Fibroblast of villous mesenchyme (primary cell): ENCODE measurements at places on chromosomes 12 and 14.

- DNase-seq, result no peak
Measured at GRCh38 chr12:131118371-131118770, 164.7 kb downstream of the ADGRD1 start.

GRCh38 chr14:48247977-48248376 is 572.6 kb upstream of the MDGA2 start:
- DNase-seq, result no peak

DNA sequence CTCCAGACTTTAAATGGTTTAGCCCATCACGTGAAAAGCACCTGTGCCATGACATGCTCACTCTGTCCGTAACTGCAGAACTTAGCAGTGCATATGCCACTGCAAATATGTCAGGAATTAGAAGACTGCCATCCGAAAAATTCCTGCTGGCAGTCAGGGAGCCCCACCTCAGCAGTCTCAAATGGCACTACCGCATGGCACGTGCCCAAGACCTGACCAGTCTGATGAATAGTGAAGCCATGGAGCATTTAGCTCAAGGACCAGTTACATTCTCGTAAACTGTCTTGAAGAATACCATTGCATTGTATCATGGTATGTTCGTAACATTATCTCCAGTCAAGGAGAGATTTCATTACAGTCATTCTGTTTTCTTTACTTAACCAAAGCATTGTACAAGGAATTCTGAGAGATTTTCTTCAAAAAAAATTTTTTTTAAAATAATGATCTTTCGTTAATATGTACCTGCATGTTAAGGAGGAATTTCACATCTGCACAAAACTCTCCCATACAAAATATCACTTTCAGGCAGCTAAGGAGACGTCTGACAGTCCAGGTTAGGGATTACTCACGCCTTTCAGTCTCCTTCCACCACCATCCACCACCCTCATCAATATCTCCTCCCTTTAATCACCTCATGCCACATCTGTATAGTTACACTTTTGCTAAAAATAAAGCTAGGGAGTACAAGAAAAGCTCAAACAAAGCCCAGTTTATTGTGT is 138.5 kb downstream of the ANO2 start:
- DNase-seq, result no peak

- no peak for DNase-seq
Measured at GRCh38 chr12:126492181-126492580, 1426.9 kb downstream of the AACS start.

- no peak for DNase-seq
Measured at GRCh38 chr12:104652358-104652757, 195.6 kb downstream of the CHST11 start.

GRCh38 chr12:63944034-63944579 is 99.6 kb downstream of the SRGAP1 start:
- no peak for DNase-seq

- DNase-seq, result no peak
Measured at GRCh38 chr12:6312529-6313325, 2.2 kb downstream of the PLEKHG6 start.

- DNase-seq, result no peak
Measured at GRCh38 chr14:101498526-101498860, 62.8 kb upstream of the DIO3 start.

- no peak for DNase-seq
Measured at GRCh38 chr14:71448431-71449315, 483.6 kb upstream of the RGS6 start.

- DNase-seq, result no peak
Measured at GRCh38 chr14:49194067-49194466, 392.1 kb downstream of the RPS29 start.

DNA sequence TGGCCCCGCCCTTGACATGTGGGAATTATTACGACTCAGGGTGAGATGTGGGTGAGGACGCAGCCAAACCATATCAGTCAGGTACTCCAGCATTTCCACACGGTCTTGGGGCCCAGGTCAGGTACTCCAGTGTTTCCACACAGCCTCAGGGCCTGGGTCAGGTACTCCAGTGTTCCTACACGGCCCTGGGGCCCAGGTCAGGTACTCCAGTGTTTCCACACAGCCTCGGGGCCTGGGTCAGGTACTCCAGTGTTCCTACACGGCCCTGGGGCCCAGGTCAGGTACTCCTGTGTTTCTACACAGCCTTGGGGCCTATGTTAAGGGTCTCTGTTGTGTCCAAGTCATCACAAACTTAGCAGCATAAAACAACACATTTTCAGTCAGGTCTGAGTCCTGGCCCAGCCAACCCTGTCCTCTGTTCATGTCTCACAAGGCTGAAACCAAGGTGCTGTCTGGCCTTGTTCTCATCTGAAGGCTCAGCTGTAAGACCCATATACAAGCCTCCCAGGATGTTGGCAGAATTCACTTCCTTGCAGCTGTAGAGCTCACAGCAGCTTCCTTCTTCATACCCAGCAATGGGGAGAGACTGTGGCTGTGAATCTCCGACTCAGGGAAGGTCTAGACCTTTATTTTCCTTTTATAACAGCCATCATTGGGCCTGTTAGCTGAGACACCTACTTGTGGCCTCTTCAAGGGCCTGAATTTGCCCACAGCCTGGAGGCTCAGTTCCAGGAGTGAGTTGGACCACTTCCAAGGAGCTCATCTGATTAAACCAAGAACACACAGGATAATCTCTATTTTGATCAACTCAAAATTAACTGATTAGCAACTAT is 107.6 kb upstream of the SFSWAP start:
- DNase-seq, result no peak

- no peak for DNase-seq
Measured at GRCh38 chr12:127240249-127240929, 1026.6 kb upstream of the TMEM132C start.

- no peak for DNase-seq
Measured at GRCh38 chr14:46279776-46280175, 371.8 kb downstream of the RPL10L start.

- peak; percentile 17 for DNase-seq
Measured at GRCh38 chr14:100532154-100532861, 54.9 kb downstream of the BEGAIN start.

DNA sequence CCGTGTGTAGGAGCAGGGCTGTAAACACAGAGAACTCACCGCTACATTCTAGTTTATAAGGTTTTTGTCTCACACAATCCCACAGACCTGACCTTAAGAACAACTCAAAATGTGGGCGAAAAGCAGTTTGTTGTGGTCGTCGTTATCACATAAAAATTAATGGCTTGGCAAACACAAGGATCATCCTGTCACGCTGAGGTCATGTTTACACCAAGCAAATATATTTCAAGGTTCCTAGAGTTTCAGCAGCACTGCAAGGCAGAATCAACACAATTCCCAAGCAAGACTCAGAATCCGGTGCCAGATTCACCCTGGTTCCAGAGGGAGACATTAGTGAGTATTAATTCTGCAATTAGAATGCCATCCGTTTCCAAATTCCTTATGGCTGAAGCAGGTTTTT is 30.1 kb upstream of the MAP1LC3B2 start:
- DNase-seq, result peak; percentile 90

- no peak for DNase-seq
Measured at GRCh38 chr12:30145684-30146032, 361.9 kb upstream of the TMTC1 start.

GRCh38 chr12:62711631-62712241 is 223.2 kb downstream of the PPM1H start:
- no peak for DNase-seq

- no peak for DNase-seq
Measured at GRCh38 chr14:98951521-98952152, 320.4 kb downstream of the BCL11B start.

GRCh38 chr12:28083840-28084678 is 106.2 kb upstream of the CCDC91 start:
- DNase-seq, result peak; percentile 24

- no peak for DNase-seq
Measured at GRCh38 chr12:31843398-31844095, 114.7 kb upstream of the AMN1 start.

GRCh38 chr12:90181216-90181615 is 472.6 kb upstream of the ATP2B1 start:
- peak; percentile 11 for DNase-seq

DNA sequence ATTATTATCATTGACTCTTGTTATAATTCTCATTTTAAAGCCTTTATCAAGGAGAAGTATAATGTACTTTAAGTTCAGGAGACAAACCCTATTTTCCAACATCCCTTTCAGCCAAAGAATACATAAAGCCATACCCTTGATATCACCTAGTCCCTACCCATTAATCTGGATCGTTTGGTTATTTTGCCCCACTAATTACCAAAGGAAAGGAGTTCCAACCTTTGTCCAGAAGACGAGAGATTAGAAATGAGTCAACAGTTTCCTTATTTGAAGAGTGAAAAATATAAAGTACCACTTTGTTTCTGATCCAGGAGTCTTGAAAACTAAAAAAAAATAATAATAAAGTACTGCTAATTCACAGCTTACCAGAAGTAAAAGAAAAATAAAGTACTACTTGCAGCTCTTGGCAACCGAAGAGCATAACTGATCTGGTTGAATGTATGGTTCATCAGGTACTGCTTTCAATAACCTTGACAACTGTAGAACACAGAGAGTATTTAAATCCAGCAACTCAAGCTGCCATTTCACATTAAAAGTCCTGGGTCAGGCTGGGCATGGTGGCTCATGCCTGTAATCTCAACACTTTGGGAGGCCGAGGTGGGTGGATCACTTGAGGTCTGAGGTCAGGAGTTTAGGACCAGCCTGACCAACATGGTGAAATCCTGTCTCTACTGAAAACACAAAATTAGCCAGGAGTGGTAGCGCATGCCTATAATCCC is 33.7 kb downstream of the LIMA1 start:
- no peak for DNase-seq

GRCh38 chr14:33596211-33597080 is 354.4 kb downstream of the EGLN3 start:
- DNase-seq, result peak; percentile 57

DNA sequence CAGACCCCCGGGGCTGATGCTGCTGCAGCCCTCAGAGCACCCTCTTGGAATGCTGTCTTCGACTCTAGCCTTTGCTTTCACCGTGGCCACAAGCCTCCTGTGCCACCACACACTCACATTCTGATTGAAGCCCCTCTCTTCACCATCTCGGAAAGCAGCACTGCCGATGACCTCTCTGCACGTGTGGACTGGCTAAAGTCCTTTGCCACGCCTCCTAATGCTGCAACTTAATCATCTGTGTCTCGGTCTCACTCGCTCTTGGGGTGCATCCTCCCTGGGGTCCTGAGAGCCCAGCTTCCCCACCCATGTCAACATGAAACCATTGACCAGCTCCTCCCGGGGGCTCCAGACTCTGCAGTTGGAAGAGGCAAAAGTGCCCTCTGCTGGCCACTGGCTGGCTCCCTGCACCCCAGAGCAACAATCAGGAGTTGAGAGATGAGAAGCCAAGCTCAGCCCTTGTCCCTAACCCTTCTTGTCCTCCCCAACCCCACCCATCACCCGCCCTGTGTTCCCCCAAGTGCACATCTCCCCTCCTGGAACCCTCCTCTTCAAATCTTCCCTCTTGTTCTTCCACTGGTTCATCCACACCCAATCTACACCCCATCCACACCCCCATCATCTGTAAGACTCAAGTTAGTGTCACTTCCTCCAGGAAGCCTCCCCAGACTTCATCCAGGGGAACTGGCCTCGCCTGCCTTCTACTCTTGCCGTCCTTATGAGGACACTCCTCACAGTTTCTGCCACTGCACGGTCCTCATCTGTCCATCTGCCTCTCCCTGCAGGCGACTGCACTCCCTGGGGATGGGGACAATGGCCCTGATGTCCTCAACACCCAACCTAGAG is 23.6 kb upstream of the FAM181A start:
- no peak for DNase-seq

- DNase-seq, result no peak
Measured at GRCh38 chr12:51392556-51393237, 1.5 kb upstream of the GALNT6 start.

- no peak for DNase-seq
Measured at GRCh38 chr12:862303-862911, 87.1 kb downstream of the RAD52 start.

- DNase-seq, result no peak
Measured at GRCh38 chr12:46783871-46784270, 41.9 kb downstream of the SLC38A4 start.

DNA sequence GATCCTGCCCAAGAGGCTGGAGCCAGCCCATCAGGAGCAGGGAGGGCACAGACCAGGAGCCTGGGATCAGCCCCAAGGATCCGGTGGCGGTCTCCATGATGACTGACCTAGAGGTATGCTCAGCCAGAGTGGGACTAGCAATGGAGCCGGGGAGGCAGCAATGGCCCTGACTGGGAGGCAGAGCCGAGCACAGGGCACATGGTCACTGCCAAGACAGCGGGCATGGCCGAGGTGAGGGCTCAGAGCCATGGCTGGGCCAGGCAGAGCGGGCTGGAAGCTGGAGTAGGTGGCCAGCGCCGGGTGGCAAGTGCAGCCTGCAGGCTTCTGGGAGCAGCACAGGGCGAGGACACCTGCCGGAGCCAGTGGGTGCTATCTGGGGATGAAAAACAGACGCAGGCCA is 259.3 kb downstream of the BCL11B start:
- no peak for DNase-seq

- DNase-seq, result no peak
Measured at GRCh38 chr12:9698681-9699080, 29.2 kb downstream of the CLEC2D start.

GRCh38 chr14:32434180-32434579 is 105.1 kb downstream of the AKAP6 start:
- DNase-seq, result no peak

GRCh38 chr12:100964028-100964427 is 169.5 kb downstream of the ANO4 start:
- peak; percentile 28 for DNase-seq

- DNase-seq, result no peak
Measured at GRCh38 chr14:104135904-104136471, 2.4 kb upstream of the KIF26A start.

DNA sequence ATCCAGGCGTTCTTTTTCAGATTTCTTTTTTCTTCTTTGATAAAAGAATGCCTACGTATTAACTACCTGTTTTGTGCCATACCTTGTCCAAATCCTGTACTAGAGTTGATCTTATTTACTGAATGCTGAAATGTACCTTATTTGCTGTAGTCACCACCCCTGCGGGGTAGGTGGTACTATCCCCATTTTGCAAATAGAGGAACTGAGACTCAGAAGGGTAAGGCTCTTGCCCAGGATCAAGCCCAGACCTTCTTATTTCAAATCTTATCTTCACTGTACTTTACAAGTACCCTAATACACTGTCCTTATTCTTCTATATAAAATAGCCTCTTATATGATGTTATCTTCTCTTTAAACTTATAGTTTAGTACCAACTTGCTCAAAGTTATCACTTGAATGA is 206.5 kb downstream of the SLC41A2 start:
- DNase-seq, result no peak
